ENCODE measurements at places on chromosomes 1 and 21. TPM values are rescaled to one million over a fixed set of nuclear protein-coding genes. Genes with fewer than 3 reads are reported as not detected.

DNA sequence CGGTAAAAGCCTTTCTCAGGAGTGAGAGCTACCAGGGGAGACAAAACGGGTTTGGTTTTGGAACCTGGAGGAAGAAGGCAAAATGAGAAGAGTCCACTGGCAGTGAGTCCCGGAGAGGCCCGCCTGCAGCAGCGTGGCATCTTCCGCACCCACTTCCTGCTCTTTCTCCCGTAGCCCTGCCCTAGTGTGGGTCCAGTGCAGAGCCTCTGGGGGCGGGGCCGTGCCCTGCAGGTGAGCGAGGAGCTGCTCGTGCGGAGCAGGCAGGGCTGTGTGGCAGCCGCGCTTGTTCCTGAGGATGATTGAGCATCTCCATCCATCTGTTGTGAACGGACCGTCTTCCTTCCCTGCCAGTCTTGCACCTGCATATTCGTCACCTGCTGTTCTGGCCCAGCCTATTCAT is 66.5 kb downstream of the PEX14 start:
- DNase-seq: no peak

GRCh38 chr1:219123036-219123435 is 50.6 kb upstream of the LYPLAL1 start:
- no peak for DNase-seq

DNA sequence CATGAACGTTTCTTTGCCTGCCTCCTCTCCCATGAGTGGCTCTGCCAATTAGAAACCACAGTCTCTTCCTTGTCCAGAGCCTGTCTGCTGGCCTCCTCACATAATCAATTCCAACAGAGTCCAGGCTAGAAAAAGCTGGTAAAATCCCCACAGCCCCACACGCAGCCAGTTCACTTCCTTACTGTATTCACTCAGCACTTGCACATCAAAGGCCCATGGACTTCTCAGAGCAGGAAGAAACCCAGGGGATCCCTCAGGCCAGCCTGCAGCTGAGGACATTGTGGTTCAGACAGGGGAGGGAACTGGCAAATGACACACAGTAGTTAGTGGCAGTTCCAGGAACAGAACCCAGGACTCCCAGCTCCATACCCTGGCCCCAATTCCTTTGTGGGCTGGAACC is 171.6 kb upstream of the EDN2 start:
- DNase-seq: no peak

The MTR gene
- total RNA-seq: 42.1 TPM

DNA sequence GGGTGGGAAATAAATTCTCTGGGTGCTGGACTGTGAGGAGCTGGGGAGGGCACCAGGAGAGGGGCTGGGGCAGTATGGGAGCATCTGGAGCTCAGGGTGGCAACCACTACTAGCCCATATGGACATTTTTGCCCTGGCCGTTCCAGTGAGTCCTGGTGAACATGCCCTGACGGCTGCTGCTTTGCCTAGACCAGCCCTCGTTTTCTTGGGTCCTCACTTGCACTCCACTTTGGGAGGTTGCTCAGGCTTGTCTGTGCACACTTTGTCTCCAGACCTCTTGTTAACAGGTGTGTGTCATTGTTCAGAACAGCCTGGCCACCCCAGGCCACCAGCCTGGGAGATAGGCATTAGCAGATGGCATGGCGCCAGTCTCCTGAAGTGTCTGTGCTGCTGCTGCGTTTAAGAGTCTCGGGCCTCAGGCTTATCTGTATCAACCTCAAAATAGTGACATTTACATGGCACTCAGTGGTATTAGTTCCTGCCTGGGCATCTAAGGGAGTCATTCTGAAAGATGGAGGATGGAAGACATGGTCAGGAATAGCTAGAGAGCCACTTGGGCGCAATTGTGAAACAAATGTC is 190.5 kb downstream of the PTPRU start:
- DNase-seq: no peak

The LIN28A gene
- total RNA-seq: not detected

The FAM177B gene
- total RNA-seq: 0.36 TPM

The LYPD8 gene
- total RNA-seq: 5.9 TPM

The GFI1 gene
- not detected for total RNA-seq

- no peak for DNase-seq
Observed at GRCh38 chr1:15248216-15248615, 1.2 kb downstream of the FHAD1 start.

The SRM gene
- total RNA-seq: 52.9 TPM

GRCh38 chr1:17822741-17823426 is 67.8 kb downstream of the ACTL8 start:
- no peak for DNase-seq

DNA sequence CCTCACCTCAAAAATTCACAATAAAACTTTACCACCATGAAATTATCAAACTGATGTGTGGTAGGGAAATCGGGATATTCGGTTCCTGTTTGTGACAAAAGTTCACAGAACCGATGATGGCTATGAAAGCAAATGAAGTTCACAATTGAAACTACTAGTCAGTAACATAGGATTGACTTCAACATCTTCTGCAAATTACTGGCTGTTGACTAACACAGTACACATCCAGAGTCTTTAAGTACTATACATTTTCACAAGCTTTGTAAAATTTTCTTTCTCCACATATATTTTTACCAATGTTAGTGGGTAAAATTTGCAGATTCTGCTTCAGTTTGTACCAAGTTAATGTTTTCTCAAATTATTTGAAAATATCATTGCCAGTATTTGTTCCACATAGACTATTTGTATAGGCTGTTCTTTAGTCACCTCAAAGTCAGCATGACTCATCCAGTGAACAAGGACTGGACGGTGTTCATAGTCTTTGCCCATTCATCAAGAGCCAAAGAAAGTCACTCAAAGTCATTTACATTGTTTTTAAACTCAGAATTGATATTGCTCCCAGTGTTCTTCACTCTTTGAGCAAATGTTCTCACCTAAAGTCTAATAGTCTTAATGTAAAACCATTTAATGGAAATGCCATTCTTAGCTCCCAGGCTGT is 213.4 kb downstream of the USP25 start:
- no peak for DNase-seq

GRCh38 chr1:67572594-67573221 is 112.3 kb upstream of the GADD45A start:
- no peak for DNase-seq

DNA sequence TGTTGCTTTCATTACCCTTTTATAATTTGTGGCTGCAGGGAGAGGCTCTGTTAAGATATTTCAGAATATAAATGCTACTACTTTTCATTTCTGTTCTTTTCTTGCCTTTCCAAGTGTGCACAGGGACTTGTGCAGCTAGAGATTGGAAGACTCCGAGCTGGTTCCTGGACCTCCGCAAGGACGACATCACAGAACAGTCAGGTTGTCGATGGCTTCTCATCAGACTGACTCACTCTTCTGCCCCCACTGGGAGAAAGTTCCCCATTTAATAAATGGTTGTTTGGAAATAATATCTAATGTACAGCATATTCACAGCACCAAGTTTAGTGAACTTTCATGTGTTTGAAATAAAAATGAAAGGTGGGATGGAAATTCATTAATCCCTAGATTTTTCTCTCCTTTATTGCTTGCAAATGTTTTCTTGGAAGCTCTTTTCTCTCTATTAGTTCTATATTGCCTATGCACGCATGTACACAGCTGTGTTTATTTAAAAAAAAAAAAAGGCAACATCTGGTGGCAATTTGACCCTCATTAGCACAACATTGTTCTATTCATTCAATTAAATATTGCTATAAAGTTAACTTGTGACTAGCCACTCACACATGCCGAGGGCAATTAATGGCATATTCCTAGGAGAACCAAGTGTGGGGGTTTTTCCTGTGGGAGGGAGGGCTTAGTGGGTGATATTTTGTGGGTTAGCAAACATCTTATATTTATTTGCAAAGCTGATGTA is 77.5 kb upstream of the L1TD1 start:
- DNase-seq: no peak

The BMP8A gene
- total RNA-seq: 6.8 TPM

GRCh38 chr1:234694661-234695060 is 84.7 kb upstream of the IRF2BP2 start:
- DNase-seq: no peak

GRCh38 chr1:223752721-223753515 is 40.6 kb downstream of the CAPN2 start:
- no peak for DNase-seq

GRCh38 chr21:26499495-26499894 is 73.6 kb downstream of the CYYR1 start:
- DNase-seq: no peak

The KIF21B gene
- 41.8 TPM for total RNA-seq

The ADSS2 gene
- 46.2 TPM for total RNA-seq

DNA sequence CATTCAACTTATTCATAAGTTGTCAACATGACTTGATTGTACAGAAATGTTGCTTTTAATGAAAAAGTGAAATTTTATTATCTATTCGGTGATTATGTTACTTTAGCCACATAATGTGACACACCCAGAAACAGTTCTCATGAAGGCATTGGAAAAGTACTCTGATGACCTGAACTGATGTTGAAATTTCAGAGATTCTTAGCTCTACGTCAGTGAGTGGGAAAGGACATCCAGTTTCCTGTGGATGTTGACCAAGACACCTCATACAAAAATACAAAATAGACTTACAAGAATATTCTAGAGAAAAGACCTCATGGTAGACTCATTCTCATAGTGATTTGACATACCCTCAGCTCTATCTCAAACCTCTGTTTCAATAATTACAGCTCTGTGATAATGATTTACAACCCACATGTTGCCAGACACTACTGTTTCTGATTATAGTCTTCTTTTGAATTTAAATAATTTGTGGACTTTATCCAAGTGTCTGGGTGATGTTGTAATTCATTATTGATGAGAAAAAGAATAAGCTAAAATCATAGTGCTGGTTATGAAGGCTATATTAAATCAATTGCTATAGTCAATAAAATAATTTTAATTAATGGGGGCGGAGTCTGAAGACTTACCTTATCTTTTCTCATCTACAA is 37.3 kb downstream of the KCNK2 start:
- DNase-seq: no peak

DNA sequence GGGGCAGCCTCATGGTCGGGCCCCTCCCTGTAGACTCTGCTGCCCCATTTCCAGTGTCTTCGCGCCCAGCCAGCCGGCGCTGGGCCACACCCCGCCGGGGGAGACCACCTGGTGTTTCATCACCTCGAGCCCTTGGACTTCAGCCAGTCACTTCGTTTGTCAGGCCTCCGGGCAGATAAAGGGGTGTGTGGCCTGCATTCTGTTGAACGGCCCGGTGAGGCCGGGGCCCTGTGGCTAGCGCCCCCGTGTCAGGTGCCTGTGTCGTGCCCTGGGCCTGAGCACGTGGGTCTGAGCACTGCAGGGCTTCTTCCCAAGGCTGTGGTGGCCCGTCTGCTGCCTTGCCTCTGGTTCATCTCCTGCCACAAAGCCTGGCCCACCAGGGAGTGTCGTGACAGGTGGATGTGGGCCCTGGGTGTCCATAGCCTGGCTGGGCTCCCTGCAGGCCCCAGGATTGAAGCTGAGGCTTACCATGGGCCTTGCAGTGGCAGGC is 65.2 kb upstream of the DIP2A start:
- DNase-seq: no peak

GRCh38 chr1:156371553-156372264 is 2.7 kb downstream of the RHBG start:
- DNase-seq: peak; percentile 37

- no peak for DNase-seq
Observed at GRCh38 chr1:163439471-163439870, 117.7 kb downstream of the NUF2 start.

- DNase-seq: peak; percentile 55
Observed at GRCh38 chr1:117754061-117754969, 148.5 kb downstream of the TENT5C start.

The TMEM125 gene
- 38.8 TPM for total RNA-seq

The TFF3 gene
- total RNA-seq: not detected

- no peak for DNase-seq
Observed at GRCh38 chr1:47226121-47226838, 5.7 kb downstream of the TAL1 start.

DNA sequence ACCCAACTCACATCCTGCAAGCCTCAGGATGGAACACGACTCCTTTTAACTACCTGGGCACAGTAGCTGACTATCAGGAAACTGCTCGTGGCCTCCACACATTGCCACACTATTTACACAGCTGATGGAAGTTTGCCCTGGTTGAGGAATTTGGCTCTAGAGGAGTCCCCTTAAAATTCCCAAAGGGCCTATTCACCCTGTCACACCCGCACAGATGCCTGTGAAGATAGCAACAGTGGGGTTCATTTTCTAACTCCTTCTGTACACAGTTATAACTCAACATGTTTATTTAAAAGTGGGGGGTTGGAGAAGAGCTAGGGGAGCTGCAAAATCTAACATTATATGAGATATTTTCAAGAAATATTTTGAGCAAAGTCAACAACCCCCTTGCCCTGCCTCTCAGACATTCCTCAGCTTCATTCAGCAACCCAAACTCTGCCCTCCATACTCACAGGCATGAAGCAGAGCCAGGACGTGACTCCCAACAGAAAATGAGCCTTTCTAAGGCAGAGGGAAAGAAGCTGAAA is 35.8 kb upstream of the CCN1 start:
- no peak for DNase-seq

GRCh38 chr21:39869141-39869818 is 2.0 kb downstream of the PCP4 start:
- no peak for DNase-seq

GRCh38 chr1:29854700-29855276 is 618.5 kb downstream of the PTPRU start:
- DNase-seq: no peak

DNA sequence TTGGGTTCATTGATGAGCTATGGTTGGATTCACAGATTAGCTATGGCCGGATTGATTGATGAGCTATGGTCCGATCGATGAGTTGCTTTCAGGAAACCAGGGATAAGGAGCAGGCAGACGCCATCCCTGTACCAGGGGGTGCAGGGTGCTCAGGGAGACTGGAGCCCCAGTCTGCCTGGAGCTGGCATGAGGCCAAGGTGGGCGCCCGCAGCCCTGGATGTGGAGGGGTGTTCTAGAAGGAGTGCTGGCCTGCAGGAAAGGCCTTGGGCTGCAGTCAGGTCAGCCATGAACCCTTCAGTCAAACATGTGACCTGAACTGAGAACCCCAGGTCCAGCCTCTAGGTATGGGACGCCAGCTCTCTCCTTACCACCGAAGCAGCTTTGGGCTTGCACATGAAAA is 172.7 kb upstream of the ARHGEF16 start:
- DNase-seq: no peak

DNA sequence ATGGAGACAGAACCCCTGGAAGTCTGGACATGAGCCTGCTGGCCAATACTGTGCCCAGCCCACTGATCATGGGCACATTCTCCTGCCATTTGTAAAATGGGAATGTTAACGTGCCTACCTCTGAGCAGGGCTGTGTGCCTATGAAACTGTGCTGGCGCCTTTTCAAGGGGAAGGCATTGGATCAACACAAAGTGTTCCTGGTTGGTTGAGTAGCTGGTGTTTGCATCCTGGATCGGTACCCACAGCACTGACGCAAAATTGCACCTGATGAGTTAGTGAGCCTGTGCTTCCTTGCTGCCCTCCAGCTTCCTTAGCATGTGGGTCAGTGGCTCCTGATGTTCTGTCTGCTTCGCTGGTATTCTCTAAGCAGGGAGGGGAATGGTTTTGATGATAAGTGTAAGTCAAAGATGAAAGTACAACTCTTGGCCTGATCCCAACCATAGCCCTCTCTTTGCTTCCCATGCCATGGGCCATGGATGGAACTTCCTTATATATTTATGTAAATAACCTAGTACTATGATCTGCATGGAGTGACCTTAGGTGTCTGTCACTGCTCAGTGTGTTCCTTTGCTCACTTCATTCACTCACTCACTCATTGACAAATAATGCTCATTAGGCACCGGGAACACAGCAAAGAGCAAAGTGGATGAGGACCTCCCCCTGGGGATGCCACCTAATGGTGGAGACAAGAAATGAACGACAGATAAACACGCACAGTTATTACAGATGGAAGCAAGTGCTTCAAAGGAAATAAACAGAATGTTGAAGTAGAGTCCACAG is 22.7 kb downstream of the MAB21L3 start:
- no peak for DNase-seq

GRCh38 chr1:109091078-109091838 is 694 bp downstream of the TMEM167B start:
- no peak for DNase-seq
